ENCODE measurements at places on chromosomes 7 and 10. TPM values are rescaled to one million over a fixed set of nuclear protein-coding genes. Genes with fewer than 3 reads are reported as not detected.

GSTO1 gene
- total RNA-seq = 338 TPM

CADPS2 gene
- total RNA-seq = 6.2 TPM

CPN1 gene
- total RNA-seq = not detected

INMT gene
- total RNA-seq = 1.7 TPM

AKR1D1 gene
- total RNA-seq = not detected

METTL27 gene
- 8.1 TPM for total RNA-seq

LLCFC1 gene
- not detected for total RNA-seq

All from epithelial cell of alveolus of lung (primary cell).